ENCODE measurements at places on chromosomes 11 and 22. TPM values are rescaled to one million over a fixed set of nuclear protein-coding genes. Genes with fewer than 3 reads are reported as not detected.

The NUDT22 gene
- total RNA-seq = 106 TPM

DNA sequence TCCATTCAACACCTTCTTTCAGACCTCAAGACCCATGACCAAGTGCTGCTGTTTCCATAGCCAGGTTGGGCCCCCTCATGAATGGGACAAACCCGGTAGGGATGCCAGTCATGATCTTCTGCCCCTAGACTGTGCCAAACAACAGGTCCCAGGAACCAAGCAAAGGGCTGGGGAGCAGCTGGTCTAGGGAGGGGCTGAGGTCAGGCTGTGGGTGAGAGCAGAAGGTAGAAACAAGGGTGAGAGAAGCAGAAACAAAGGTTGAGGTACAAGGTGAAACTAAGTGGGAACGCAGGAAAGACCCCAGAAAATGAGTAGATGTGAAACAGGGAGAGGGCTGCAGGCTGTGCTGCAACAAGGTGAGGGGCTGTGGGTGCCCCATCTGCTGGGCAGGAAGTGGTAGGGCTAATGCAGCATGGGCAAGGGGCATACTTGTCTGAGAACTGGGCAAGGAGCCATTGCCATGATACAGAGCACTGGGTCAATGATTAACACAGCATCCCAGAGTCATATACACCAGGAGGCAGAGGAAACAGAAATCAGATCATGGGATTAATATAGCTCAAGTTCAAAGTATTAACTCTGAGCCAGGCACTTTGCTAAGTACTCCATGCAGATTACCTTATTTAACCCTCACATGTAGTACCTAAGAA lies 45.9 kb downstream of the SLC1A2 start:
- no peak for DNase-seq

The POLD4 gene
- total RNA-seq = 72.8 TPM

DNA sequence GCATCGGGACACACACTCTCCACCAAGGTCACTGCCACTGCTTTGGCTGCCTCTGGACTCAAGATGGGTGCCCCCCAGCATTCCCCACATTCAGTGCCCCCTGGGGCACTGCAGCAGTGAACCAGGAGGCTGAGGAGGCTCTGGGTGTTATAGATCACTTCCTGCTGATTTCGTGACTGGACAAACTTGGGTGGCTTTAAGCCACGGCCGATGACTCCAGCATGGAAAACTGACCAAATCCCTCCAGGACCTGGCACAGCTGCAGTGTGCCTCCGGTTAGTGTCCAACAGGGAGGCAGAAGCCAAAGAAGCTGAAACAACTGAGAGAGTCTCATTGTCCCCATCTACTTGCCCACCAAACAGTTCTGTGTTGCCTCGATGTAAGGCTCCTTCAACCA lies 1.2 kb upstream of the GANAB start:
- no peak for DNase-seq

The ALDH3B2 gene
- not detected for total RNA-seq

DNA sequence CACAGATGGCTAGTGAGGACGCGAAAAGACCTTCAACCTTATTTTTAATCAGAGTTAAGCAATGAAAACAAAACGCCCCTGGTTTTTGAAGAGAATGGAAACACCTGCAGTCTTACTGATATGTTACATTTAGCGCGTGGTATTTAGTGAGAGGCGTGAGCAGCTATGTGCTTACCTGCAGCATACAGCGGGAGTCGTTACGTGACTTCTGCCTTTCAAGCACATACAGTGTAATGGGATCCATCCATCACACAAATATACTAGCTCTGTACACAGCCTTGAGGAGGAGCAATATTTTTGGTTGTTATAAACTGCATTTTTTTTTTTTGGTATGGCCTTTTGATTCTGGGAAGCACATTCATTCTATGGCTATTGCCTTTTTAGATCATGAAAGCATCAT lies 5.5 kb downstream of the KRTAP5-2 start:
- DNase-seq = no peak

Data from thyroid gland (tissue), 4 donors.